ENCODE measurements at places on chromosomes 2 and 18.

DNA sequence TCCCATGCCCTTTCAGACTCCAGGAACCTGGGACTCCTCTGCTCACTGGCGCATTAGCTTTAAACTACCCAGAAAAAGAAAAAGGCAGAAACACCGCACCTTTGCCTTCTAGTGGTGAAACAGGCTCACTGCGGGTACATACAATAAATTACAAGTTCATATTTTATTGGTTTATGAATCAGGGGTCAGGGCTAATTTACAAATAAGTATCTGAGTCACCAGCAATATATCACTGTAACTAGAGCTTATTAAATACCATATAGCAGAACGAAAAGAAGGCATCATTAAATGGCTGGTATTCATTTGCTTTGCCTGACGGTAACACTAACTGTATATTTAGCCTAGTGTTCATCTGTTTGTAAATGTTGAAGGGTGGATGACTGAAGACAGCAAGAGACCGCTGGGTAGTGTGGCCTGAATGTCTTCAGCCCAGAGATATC is 26.9 kb upstream of the DTNB start:
- DNase-seq, result no peak

- no peak for DNase-seq
Observed at GRCh38 chr2:43435746-43436145, 160.1 kb downstream of the THADA start.

GRCh38 chr2:113078350-113078839 is 10.6 kb downstream of the IL1F10 start:
- DNase-seq, result no peak

DNA sequence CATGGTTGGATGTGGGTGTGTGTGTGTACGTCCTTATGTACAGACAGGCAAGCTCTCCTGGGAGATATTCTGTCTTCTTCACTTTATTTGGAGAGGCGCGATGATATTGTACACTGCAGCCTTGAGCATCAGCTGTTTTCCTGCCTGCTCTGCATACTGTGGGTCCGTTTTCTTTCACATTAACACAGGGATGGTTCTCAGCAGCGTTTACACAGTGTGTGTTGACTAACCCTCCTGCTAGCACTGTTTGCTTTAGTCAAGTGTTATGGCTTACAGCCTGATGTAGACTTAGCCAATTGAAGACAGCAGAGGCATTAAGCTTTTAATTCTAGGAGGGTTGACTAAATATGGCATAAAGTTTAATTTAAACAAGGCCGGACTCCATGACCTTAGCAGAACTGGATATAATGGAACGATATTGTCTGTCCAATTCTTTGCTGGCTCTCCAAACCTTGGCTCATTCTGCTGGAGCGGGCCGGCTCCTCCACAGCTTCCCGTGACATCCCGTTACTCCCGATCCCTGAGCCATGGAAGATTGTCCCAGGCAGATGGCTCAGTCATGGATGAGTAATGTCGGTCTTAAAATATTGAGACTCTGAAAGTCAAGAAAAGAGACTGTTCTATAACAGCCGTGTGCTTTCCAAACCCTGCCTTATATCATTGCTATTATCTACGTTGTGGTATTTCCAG is 134.7 kb downstream of the TPGS2 start:
- no peak for DNase-seq

DNA sequence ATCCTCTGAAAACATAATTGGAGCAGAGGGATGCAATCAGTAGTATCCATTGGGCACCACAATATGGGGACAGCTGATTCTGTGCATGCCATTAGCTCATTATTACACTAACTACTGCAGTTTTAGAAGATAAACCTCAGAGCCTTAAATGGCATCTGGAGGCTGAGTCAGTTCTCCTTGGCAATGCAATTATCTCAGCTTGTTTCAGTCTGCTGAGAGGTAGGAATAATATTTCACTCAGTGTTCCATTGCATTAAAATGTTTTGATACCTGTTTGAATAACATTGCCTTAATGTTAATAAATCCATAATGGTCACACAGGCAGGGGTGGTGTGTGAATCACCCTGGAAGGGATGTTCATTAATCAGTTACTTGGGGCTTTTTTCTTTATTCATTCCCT is 309.6 kb downstream of the LRRTM1 start:
- DNase-seq, result no peak

GRCh38 chr2:68750592-68751396 is 16.2 kb downstream of the ARHGAP25 start:
- DNase-seq, result no peak

DNA sequence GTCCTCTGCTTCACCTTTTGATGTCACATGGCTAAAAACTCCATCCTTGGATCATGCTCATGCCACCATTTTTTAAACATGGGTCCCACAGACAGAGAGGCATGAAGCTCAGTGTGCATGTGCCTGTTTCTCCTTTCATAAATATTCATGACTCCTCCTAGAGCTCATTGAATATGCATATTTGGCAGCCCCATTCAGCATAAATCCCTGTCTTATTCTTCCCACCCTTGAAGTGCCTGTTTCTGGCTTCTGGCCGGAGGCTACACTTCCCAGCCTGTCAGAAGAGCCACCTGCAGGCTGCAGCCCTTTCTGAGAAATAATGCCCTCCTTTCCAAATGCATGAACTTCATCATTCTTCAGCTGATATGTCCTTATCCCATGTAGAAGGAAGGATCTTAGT is 109.7 kb downstream of the LDLRAD4 start:
- no peak for DNase-seq

- no peak for DNase-seq
Observed at GRCh38 chr2:206531996-206532543, 88.7 kb downstream of the ADAM23 start.

DNA sequence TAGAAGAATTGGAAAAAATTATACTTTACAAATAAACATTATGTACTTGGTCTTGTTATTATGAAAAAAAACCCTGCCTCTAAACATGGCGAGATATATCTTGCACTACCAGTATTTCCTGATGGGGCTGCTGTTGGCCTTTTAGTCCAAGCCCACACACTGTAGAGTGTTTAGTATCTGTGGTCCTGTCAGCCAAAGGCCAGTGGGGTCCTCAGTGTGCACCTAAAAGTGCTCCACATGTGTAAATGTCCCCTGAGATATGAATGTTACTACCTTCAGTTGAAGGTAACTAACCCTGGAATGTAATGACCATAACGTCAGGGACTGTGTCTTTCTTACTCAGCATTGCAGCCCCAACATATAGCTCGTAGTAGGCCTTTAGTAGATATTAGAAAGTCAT is 71.1 kb upstream of the HK2 start:
- no peak for DNase-seq

GRCh38 chr2:161381546-161381945 is 34.6 kb upstream of the TBR1 start:
- no peak for DNase-seq

DNA sequence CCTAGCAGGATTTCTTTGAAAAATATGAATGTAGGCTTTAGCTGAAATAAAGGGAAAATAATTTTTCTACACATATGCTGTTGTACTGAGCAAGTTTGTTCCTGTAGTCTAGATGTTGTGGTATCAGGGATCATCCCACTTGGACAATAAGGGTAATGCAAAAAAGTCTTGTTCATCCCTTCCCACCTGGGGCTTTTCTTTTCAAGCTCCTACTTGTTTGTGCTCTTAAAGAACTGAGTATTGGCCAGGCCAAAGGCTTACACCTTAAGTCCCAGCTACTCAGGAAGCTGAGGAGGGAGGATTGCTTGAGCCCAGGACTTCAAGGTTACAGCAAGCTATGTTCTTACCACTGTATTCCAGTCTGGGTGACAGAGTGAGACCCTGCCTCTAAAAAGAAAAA is 35.5 kb downstream of the ZC3H6 start:
- DNase-seq, result no peak

DNA sequence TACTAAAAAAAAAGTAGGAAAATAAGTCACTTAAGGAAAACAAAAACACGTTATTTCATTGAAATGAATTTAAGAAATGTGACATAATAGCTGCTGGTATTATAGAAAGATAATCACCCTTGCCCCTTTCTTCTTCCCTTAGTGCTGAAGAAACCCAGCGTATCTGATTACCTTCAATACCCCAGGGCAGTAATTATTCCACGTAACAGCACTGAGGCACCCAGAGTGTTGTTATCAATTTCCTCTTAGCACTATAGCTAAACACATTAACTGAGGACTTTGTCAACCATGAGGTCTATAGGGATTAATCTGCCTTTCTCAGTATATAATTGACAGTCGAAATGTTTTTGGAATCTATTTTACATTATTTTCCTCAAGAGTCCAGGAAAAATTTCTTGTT is 180.0 kb upstream of the NXPH2 start:
- DNase-seq, result no peak

GRCh38 chr2:100320547-100321178 is 1.6 kb downstream of the LONRF2 start:
- no peak for DNase-seq

DNA sequence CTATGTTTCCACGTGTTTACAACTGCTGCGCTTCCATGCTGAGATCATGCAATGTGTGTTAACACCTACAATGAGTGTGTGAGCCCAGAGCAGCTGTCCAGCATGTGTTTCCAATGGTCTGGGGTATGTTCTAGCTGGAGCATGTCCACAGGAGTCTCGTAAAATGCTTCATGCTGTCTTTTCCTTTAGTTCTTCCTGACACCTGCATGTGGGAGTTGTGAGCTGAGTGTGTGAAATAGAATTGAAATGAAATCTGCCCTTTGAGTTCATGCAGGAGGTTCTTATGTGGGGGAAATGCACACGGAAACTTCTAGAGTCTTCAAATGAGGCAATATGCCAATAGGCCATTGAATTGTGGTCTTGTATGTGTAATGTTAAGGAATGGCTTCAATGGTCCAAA is 205.1 kb downstream of the RND3 start:
- DNase-seq, result no peak

- DNase-seq, result no peak
Observed at GRCh38 chr2:64137996-64138395, 6.2 kb downstream of the PELI1 start.

- DNase-seq, result no peak
Observed at GRCh38 chr18:26052505-26052904, 37.9 kb downstream of the SS18 start.

- DNase-seq, result no peak
Observed at GRCh38 chr2:101175991-101176390, 24.8 kb upstream of the TBC1D8 start.

DNA sequence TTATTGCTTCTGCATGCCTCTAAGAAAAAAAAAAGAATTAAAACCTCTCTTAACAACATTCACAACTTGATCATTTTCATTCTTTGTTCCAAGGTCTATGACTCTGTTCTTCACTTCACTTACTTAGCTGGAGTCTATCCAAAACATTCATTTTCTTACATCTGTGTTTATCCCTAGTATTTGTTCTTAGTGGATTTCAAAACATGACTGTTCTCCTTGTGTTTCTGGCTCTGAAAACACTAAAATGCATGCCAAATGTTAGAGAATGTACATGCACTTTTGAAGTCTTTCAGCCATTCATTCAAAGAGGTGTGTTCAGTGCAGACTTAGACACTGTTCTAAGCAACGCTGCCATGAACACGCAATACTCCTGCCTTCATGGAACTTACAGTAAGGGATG is 138.8 kb downstream of the CNTNAP5 start:
- DNase-seq, result no peak

GRCh38 chr2:13779996-13780395 is 852.5 kb upstream of the LRATD1 start:
- no peak for DNase-seq

- no peak for DNase-seq
Observed at GRCh38 chr18:708096-708495, 4.3 kb downstream of the ENOSF1 start.

- DNase-seq, result no peak
Observed at GRCh38 chr2:144452169-144452988, 67.5 kb downstream of the ZEB2 start.

GRCh38 chr2:130334026-130334425 is 8.7 kb upstream of the IMP4 start:
- DNase-seq, result no peak

GRCh38 chr2:231568785-231569435 is 23.8 kb upstream of the TEX44 start:
- no peak for DNase-seq

Data from SIG-M5 (cell line).